ENCODE measurements at places on chromosomes 12 and 14.

- no peak for DNase-seq
These were observed 132.5 kb downstream of the GPR135 start for GRCh38 chr14:59332727-59333126.

DNA sequence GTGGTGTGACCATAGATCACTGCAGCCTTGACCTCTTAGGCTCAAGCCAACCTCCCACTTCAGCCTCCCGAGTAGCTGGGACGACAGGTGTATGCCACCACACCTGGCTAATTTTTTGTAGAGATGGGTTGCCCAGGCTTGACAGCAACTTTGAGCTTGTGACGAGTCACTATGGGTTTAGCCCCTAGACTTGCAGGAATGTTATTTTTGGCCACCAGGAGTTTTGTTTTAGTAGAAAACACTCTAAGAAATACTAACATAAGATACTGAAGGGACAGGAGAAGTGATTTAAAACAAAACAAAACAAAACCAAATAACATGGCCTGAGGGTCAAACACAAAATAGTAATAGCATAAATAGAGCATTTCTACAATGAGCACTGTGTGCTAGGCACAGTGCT, 26.4 kb downstream of the SETD3 start:
- no peak for DNase-seq

- no peak for DNase-seq
These were observed 134.4 kb downstream of the BCAT1 start for GRCh38 chr12:24814379-24815113.

DNA sequence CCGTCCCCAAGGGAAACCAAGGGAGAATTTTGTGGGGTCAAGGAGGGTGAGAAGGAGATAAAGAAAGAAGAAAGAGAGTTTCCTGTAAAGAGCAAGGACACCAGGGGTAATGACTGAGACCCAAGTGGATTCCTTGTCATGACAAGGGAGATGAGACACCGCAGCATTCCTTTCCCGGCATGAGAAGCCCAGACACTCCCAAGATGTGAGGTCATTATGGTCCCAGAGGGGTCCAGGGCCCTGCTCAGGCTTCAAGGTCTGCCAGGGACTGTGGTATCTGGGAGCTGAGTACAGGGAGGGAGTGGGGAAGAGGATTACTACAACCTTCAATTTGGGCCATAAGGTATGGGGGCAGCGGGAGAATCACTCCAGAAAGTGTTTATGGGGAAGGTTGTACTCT, 58.1 kb downstream of the SPTB start:
- DNase-seq, result no peak

DNA sequence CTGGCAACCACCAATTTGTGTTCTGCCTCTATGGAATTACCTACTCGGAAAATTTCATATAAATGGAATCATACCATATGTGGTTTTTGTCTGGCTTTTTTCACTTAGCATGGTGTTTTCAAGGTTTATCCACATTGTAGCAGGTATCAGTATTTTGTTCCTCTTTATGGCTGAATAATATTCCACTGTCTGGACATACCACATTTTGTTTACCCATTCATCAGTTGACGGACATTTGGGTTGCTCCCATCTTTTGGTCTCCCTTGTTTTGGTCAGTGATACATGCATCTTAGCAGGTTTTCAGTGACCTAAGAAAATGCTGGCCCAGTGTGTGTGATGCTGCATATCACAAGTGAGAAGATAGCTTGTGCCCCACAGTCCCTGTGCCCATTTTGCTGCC, 21.2 kb downstream of the CALM1 start:
- DNase-seq, result no peak

DNA sequence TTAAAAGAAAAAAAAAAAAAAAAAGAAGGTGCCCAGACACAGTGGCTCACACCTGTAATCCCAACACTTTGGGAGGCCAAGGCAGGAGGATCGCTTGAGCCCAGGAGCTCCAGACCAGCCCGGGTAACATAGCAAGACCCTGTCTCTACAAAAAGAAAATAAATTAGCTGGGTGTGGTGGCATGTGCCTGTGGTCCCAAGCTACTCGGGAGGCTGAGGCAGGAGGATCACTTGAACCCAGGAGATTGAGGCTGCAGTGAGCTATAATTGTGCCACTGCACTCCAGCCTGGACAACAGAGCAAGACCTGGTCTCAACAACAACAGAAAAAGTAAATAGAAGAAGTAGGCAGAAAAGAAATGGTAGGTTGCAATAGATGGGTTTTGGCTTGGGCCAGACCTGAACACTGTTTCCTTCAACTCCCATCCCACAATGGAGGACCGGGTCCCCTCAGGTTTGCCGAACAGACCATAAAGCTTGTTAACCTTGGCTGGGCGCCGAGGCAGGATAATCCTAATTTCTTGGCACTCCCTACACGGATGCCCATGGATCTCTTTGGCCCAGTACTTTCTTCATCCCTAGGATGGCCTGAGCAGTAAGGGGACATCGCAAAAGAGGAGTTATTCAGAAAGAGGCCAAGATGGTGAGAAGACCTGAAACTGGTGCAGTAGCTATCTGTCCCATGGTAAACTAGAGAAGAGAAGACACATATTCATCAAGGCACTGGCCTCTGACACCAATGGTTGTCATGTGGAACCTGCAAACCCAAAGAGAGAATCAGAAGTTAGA, 165.5 kb upstream of the CCND2 start:
- no peak for DNase-seq

GRCh38 chr12:67780580-67781084, 132.1 kb downstream of the DYRK2 start:
- DNase-seq, result no peak

DNA sequence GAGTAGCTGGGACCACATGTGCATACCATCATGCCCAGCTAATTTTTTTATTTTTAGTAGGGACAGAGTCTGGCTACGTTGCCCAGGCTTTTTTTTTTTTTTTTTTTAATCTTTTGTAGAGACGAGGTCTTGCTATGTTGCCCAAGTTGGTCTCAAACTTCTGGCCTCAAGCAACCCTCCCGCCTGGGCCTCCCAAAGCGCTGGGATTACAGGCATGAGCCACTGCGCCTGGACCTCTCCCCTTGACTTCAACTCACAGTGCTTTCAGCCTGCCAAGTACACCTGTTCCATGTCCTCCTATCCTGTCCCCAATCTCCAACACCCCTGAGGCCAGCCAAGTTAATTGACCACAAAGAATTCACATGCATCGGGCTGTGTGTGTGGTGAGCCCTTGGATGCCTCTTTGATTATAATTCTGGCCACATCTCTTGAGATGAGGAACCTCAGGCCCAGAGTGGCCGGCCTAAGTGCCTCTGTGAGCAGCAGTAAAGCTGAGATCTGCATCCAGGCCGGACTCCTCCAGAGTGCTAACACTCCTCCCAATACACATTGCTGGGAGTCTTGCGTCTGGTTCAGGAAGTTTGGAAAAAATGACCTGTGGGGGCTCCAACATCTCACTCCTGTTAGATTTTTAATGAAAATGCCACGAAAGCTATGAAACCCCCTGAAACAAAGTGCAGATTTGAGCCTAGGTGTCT, 6.8 kb downstream of the RAB35 start:
- no peak for DNase-seq

DNA sequence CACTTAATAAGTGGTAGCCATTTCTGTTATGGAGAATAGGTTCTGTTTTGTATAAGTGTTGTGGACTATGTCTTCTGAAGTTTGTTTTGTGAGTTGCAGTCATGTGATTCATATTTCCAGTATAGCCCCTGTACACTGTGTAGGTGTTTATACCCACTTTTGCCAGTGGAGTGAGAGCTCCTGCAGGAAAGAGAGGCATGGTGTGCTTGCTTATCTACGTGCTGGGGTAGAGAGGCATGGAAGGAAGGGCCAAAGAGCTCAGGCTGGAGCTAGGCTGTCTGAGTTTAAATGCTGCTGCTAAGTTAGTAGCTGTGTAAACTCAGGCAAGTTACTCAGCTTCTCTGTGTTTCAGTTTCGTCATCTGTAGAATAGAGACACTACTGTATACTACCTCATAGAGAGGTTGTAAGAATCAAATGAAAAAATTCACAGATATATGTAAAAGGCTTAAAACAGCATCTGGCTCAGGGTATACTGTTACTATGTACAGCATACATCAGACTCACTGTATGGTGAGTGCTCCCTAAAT, 88.2 kb upstream of the SLC38A2 start:
- DNase-seq, result no peak

GRCh38 chr14:76729953-76730505, 31.2 kb upstream of the VASH1 start:
- no peak for DNase-seq

DNA sequence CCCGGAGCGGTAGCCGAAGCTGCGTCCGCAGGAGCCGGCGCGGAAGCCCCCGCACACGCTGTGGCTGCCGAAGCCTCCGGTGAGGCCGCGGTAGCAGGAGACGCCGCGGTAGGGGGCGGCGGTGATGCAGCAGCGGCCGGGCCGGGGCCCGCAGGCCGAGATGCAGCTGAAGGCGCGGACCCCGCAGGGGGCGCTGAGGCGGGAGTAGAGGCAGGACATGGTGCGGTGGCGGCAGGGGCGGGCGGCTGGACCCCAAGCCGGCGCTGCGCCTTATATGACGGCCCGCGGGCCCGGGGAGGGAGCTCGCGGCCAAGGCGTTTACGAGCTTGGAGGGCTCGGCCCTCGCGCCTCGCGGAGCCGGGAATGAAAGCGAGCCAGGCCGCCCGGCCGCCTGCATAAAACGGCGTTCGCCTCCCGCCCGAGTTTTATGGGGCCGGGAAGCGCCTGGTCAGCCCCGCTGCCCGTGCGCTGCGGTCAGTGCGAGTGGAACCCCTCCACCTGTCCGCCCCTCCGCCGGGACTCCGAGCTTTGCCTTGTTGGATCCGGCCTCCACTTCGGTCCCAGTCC, 16.0 kb upstream of the KRT86 start:
- peak; percentile 74 for DNase-seq

- no peak for DNase-seq
These were observed 7.3 kb downstream of the ITGA7 start for GRCh38 chr12:55700255-55701018.

GRCh38 chr14:24630872-24631477, 3.0 kb downstream of the GZMB start:
- peak; percentile 42 for DNase-seq

- DNase-seq, result no peak
These were observed 5.5 kb upstream of the KRT8 start for GRCh38 chr12:52910248-52910883.

DNA sequence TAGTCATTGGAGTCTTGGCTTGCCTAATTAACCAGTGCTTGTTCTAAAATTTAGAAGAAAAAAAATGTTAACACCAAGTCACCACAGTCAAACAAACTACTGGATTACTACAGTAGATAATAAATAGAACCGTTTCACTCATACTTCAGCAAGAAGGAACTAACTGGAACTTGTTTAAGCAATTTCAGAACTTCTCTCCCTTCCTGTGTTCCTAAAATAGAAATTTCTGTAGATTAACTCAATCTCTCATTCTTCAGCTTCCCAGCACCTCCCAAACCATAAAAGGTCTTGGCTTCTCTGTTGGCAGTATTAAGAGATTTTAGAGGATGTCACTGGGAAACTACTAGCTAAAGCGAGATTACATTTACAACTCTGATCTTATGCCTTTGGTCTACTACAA, 18.6 kb downstream of the GNS start:
- no peak for DNase-seq

GRCh38 chr14:72053651-72054050, 121.4 kb downstream of the RGS6 start:
- DNase-seq, result no peak

GRCh38 chr12:64714551-64714968, 44.6 kb downstream of the GNS start:
- DNase-seq, result no peak

- no peak for DNase-seq
These were observed 153.7 kb upstream of the ALG10B start for GRCh38 chr12:38162708-38163441.

- no peak for DNase-seq
These were observed 8.1 kb downstream of the ATP6V0A2 start for GRCh38 chr12:123720141-123720814.

DNA sequence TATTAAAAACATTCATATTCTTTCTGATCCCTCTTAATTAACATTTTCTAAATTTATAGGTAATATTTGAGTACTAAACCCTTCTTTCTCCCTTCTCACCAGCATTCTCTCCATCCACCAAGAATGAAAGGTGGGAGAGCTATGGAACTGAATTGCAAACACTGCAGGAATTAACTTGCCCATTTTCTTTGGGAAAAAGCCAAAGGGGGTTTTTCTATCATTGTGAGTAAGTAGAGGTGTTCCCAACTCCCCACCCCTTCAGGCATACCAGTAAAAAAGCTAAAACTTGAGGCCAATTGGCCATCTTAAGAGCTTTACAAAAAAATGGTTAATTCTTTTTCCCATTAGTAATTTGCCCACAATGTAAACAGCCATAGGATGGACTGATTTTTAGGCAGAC, 23.7 kb downstream of the PCNX1 start:
- DNase-seq, result no peak

GRCh38 chr14:99699085-99699760, 15.1 kb downstream of the CYP46A1 start:
- DNase-seq, result no peak

GRCh38 chr12:75317784-75318183, 12.3 kb downstream of the CAPS2 start:
- no peak for DNase-seq

- no peak for DNase-seq
These were observed 39.6 kb downstream of the IQSEC3 start for GRCh38 chr12:106118-106591.

GRCh38 chr12:103820361-103820760, 20.7 kb downstream of the NT5DC3 start:
- DNase-seq, result no peak

GRCh38 chr12:1716215-1716862, 25.5 kb downstream of the ADIPOR2 start:
- DNase-seq, result no peak

DNA sequence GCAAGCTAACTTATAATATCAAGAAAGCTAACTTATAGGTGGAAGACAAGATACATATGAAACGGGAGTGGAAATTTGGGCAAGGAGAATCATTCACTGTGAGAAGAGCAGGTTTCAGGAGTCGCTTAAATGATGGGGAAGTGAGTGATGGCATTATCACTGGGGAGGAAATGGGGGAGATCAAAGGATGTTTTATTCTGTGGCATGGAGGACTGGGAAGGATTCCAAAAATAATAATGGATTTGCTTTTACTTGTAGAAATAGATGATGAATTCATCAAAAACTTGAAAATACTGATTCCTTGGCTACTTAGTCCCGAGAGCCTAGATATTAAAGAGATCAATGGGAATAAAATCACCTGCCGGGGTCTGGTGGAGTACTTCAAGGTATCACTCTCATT, 47.8 kb downstream of the SAV1 start:
- DNase-seq, result no peak

GRCh38 chr14:66104486-66104885, 381.7 kb upstream of the CCDC196 start:
- no peak for DNase-seq

GRCh38 chr14:53391631-53392285, 238.6 kb upstream of the DDHD1 start:
- DNase-seq, result no peak

GRCh38 chr14:56648508-56649301, 69.1 kb downstream of the TMEM260 start:
- no peak for DNase-seq

GRCh38 chr14:69501423-69501838, 16.9 kb downstream of the PLEKHD1 start:
- no peak for DNase-seq

GRCh38 chr12:20631711-20632110, 63.4 kb upstream of the SLCO1C1 start:
- no peak for DNase-seq

GRCh38 chr12:93319523-93320050, 58.1 kb upstream of the NUDT4 start:
- no peak for DNase-seq

All from kidney (tissue), 22 donors.